ENCODE measurements at places on chromosomes 3 and 15.

DNA sequence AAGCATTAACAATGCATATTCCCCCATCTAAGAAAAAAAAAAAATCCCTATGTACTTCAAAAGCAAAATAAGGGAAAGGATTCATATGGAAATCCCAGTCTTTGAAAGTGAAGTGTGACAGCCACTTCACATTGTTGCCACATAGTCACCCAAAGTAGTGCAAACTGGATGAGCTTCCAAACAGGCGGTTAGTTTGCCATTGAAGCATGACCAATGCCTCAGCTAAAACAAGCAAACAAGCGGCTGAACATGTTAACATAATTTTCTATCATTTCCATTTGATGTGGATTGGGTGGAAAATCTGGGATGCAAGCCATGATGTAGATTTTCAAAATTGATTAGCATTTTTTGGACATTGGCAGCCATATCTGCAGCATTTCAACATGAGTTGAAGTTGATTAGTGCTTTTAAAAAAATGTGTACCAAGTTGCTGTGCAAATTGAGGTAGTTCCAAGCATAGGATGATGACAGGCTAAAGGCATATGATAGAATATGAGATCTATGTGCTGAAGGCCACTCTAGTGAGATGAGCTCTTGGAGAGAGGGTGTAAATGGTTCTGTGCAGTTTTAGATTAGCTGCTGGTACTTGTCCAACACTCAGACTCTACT is 405.2 kb downstream of the NR2F2 start:
- no peak for DNase-seq

DNA sequence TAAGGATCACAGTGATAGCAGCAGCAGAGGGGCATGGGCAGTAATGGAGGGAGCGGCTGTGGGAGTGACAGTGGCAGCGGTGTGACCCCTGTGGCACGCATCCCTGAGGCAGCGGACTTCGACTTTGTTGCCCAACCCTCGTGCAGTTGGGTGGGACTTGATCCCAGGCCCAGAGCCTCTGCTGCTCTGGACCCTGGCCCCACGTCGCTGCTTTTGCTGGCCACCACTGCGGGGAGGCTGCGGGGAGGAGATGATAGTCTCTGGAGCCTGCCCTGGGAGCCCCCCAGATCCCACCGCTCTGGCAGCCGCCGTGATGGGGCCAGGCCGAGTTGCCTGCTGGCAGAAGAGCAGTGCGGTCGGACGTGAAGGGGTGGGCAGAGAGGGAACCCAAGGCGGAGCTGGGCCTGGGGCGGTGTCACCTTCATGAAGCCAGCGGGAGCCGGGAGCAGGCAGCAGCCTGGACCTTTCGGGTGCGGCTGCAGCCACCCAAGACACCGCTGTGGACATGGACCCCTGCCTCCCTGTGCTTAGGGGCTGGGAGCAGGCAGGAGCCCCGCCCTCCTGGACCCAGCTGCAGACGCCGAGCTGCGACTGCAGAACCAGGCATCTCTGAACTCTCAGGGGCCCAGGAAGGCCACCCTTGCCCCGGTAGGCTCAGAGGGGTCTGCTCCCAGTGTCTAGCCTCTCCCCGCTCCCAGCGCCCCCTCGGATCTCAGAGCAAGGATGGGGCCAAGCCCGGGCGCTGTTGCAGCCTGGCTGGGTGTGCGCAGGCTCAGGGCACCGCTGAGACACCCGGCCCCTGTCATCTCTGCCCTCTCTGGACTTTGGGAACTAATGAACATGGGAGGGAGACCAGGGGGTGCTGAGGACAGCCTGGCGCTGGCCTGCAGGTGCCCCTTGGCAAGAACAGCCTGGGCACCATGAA is 38.3 kb downstream of the COMMD2 start:
- no peak for DNase-seq

GRCh38 chr3:189710620-189711402 is 79.6 kb downstream of the TP63 start:
- peak; percentile 98 for DNase-seq

- no peak for DNase-seq
Measured at GRCh38 chr15:34355241-34355640, 11.8 kb downstream of the LPCAT4 start.

DNA sequence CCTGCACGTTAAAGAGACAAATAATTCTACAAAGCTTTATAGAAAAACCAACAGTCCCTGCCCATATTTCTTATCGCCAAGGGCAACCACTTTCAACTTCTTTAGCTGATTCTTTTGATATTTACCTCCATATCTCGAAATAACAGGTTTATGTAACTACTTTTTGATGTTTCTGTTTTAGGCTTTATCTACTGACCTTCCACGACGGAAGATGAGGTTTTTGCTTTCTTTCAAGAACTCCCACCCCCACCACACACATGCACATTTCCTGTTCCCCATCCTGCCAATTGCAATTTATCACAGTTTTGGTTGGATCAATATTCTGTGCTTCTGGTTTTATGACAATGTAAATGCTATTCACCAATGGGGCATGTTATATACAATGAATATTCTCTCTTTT is 330.4 kb upstream of the ICE2 start:
- no peak for DNase-seq

- DNase-seq, result no peak
Measured at GRCh38 chr15:97525809-97526208, 434.7 kb upstream of the ARRDC4 start.

DNA sequence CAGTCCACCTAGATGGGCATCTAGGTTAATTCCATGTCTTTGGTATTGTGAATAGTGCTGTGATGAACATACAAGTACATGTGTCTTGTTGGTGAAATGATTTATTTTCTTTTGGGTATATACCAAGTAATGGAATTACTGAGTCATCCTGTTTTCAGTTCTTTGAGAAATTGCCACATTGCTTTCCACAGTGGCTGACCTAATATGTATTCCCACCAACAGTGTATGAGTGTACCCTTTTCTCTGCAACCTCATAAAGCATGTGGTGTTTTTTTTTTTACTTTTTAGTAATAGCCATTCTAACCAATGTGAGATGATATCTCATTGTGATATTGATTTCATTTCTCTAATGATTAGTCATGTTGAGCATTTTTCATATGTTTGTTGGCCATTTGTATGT is 86.0 kb upstream of the NDN start:
- DNase-seq, result no peak

DNA sequence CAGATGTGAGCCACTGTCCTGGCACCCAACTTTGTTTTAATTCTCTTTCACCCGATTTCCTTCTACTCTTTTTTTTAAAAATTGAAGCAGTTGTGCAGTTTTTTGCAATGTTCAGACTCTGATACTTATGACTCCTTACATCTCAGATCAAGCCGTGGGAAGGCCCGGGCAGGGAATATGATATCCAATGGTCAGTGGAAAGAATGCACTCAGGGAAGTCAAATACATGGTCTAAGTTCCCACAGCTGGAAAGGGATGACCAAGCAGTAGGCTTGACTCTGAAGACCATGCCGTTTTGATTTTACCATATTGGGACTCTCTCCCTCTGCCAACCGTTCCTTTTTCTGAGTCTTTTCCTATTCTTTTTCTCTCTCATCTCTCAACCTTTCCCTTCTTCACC is 157.2 kb downstream of the RPLP1 start:
- DNase-seq, result no peak

DNA sequence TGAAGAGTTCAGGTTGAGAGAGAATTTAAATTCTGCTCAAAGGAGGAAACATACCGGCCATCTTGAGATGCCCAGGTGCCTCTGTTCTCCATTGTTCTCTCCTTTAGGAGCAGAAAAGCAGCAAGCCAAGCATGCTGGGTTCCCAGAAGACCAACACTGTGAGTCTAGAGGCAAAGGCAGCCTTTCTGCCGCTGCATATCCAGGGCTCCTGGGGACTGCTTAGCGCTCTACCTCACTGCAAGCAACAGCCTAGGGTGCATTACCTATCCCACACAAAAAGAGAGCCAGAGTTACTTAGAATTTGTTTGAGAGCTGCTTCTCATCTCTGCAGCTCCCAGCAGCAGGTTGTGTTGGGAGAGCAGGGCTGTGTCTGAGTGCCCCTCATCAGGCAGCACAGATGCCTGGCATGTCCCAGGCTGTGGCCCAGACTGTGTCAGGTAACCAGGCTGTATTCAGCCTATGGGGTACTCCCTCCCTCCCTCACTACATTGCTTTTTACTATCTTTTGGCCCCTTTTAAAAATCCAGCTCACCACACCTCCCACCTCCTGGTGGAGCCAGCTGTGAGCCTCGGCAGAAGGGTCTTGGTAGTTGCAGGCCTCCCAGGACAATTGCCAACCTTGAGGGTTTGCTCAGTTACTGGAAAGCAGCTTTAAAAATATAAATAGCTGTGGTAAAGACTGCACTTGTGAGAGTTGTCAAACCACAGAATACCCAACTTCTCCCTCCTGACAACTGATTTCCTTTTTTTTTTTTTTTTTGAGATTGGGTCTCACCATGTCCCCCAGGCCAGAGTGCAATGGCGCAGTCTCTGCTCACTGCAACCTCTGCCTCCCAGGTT is 30.2 kb downstream of the BCL2L10 start:
- no peak for DNase-seq

DNA sequence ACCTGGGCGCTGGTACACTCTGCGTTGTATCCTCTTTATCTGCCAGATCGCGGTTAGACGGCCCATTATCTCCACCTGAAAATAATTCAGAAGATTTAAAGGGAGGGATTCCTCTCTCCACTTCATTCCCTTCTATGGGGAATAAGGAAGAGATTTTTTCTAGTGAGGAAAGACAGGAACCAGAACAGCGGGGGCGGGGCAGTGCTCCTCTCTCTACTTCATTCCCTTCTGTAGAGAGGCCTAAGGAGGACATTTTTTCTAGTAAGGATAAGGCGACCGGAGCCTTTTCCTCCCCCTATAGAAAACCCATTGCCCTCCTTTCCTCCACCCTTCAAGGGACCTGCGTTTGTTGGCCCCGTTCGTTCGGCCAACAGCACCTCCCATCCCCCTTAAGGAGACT is 8.3 kb upstream of the LIPH start:
- DNase-seq, result no peak

- DNase-seq, result no peak
Measured at GRCh38 chr15:58842713-58843396, 71.8 kb downstream of the MINDY2 start.

DNA sequence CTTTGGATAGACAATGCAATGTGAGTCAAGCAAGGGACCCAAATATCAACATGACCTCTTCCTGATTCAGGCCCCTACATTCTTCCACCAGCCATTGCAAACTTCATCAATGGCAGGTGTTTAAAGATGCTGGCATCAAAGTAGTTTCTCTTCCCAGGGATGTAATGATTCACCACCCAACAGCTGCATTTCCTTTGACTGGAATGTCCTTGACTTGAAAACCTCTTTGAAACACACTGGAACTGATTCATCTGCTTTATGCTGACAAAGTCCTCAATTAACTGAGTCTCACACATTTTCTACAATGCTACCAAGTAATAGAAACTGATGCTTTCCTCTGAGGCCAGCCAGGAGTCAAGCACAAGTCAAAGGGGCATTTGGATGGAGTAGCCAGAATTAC is 385.5 kb downstream of the GBE1 start:
- no peak for DNase-seq

- peak; percentile 39 for DNase-seq
Measured at GRCh38 chr3:122975163-122975923, 52.2 kb downstream of the SEMA5B start.

GRCh38 chr3:196431181-196432136 is 768 bp downstream of the UBXN7 start:
- DNase-seq, result peak; percentile 15

DNA sequence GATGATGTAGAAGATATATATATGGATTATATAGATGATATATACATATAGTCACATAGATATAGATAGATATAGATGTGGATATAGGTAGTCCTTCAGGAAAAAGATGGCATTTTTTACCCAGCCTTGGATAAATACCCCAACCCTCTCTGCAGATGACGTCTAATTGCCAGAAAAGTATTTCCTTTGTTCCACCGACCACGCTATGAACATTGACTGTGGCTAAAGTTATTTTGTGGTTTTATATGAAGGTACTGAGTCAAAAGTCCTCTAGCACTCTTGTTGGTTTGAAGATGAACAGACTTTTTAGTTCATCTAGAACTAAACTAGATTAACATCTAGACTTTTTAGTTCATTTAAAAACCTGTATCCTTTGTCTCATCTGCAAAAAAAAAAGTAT is 207.7 kb downstream of the PLOD2 start:
- no peak for DNase-seq

- DNase-seq, result no peak
Measured at GRCh38 chr15:83208367-83208661, 691 bp upstream of the HDGFL3 start.

- no peak for DNase-seq
Measured at GRCh38 chr3:69890084-69890483, 109.4 kb upstream of the SAMMSON start.

GRCh38 chr15:101092156-101092866 is 159.5 kb downstream of the CHSY1 start:
- DNase-seq, result no peak

DNA sequence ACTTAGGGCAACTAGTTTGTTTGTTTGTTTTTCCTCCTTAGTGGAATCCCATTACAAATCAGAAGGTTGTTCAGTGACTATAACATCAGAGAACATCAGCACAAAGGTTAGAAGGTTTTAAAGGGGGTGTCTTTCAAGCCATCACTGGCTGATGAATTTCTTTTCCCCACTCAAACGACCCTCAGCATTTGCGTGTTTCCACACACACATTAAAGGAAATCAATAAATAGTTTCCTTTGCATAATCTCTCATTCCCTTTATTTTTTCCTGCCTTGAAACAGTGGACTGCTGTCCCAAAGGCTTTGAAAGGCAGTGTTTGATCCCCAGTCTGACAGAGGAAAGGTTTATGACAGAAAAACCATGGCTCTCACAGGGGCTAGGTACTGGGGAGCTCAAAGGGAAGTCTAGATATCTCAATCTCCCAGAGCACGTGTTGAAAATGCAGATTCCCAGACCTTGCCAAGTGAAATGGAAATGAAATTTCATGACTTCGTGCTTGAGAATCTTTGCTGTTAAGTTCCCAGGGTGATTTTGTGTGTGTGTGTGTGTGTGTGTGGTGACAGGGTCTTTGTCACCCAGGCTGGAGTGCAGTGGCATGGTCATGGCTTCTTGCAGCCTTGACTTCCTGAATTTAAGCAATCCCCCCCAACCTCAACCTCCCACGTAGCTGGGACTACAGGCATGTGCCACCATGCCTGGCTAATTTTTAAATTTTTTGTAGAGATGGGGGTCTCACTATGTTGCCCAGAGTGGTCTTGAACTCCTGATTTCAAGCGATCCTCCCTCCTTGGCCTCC is 2.2 kb upstream of the INTS14 start:
- no peak for DNase-seq

DNA sequence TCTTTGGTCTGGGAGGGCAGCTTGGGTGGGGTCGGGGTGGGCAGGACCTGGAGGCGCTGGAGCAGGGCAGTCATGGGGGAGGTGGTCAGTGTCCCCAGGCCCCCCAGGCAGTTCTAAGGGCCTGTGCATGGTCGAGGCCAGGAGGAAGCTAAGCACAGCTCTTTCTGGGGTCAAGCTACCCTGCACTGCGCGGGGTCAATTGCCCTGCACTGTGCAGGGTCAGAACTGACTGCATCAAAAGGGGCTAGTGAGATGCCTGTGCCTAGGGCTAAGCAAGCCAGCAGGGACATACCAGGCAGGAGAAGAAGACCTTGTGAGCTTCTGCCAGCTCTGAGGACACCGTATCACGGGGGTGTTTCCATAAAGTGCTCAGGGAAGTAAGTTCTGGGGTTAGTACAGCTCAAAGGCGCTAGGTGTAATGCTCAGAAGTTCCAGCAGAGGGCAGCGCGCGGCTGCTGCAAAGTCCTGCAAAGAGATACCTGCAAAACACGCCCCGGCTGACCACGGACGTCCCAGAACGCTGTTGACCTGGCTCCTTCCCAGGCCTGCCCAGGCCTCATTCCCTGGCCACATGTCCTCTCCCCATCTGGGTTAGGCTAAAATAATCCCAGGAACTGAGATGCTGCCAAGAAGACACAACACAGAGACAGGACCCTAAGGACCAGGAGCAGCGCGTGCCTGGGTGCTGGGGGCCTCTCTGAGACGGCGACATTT is 18.8 kb upstream of the IQSEC1 start:
- DNase-seq, result no peak

All from fibroblast of skin of left biceps (primary cell).